ENCODE measurements at places on chromosomes 16 and 17. TPM values are rescaled to one million over a fixed set of nuclear protein-coding genes. Genes with fewer than 3 reads are reported as not detected.

PLXDC1 gene
- total RNA-seq = 2.5 TPM

DNA sequence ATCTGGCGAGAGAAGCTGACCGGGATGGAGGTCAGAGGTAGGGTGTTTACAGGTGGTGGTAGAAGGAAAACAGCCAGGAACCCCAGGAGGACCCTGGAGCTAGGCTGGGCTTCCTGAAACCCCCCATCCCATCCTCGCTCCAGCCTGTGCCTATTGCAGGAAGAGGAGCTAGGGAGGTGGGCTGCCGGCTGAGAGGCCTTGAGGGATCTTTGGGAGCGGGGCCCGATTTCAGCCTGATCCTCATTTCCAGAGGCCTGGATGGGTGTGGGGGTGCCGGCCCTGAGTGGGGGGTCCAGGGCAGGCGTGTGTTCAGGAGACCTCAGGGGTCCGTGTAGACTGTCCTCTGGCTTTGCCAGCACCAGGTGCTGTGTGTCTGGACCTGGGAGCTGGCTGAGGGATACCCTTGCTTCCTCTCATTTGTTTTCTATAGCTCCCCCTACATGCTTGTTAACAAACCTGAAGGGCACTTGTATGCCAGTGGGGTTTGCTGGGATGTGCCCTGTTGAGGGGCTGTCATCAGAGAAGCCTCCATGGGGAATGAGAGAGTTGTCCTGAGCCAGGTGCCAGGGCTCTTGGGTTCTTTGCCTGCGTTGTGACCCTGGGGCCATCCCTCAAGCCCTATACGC is 18.9 kb upstream of the RAP1GAP2 start:
- H3K4me3 ChIP-seq = peak overlapping the region; percentile 77
- no peaks in the 10 kb centered on the region for H3K36me3 ChIP-seq
- H3K27me3 ChIP-seq = peaks cover 24% of the 10 kb centered on the region
- peaks cover 9% of the 10 kb centered on the region for H3K4me1 ChIP-seq
- H3K27ac ChIP-seq = no peak overlapping the region
- DNase-seq = peak; percentile 51

DNA sequence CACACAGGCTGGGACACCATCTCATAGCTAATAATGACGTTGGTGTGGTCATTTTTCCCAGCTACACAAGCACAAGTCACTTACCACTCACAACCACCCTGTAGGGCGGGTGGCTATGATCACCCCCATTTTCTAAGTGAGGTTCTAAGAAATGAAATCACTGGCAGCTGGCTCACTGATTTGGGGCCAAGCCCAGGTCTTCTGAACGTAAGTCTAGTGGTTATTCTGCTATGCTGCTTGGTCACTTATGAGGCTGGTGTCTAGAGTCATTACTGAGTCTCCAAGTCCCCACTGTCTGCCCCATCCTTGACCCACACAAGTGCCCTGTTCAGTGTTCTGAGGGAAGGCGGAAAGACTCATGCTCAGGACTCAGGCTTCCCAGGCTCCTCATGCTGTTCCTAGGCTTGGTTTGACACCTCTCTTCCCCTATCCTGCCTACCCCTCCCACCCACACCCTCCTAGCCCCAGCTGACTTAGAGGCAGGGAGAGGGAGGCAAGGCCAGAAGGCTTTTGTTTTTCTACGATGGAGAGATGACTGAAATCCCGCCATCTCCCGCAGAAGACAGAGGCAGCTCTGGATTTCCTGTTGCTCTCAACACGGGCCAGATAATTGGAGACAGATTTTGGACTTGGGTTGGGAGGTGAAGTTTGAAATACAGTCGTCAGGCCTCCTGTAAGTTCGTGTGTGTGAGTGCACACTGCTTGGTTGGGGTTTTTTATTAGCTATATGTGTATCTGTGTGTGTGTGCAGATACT is 32.2 kb downstream of the FZD2 start:
- H3K36me3 ChIP-seq = no peaks in the 10 kb centered on the region
- H3K4me1 ChIP-seq = no peaks in the 10 kb centered on the region
- H3K27ac ChIP-seq = no peak overlapping the region

CCDC92B gene
- 0.17 TPM for total RNA-seq

DNA sequence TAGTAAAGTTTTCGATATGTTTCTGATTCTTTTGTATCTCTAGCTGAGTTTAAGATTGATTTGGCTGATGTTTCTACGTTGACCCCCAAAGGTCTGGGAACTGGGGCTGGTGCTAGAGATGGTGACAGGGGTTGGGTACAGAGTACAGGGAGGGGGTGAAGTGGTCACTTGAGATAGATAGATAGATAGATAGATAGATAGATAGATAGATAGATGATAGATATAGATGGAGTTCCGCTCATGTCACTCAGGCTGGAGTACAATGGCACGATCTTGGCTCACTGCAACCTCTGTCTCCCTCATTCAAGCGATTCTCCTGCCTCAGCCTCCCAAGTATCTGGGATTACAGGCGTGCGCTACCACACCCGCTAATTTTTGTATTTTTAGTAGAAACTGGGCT is 1.8 kb upstream of the FBRS start:
- DNase-seq = no peak
- H3K27ac ChIP-seq = no peak overlapping the region
- no peak overlapping the region for H3K4me3 ChIP-seq
- H3K27me3 ChIP-seq = no peaks in the 10 kb centered on the region
- H3K4me1 ChIP-seq = peaks cover 16% of the 10 kb centered on the region
